ENCODE measurements at places on chromosomes 11 and 22.
A peak's percentile ranks its signal among the peaks of the same experiment; 100 is the strongest.

- no peak for DNase-seq
These were observed 50.5 kb downstream of the SMCO4 start for GRCh38 chr11:93492464-93493251.

DNA sequence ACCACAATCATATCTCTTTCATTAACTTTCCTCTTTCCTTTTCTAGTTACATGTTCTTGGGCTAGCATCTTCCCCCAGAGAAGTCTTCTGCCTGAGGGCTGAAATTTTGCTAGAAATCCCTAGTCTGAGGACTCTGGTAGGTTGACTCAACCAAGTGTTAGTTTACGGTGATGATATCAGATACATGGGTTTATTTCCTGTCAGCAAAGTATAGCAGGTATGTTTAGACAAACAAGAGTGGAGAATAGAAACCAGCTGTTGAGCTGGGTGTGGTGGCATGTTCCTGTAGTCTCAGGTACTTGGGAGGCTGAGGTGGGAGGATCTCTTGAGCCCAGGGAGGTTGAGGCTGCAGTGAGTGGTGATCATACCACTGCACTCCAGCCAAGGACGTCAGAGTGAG lies 11.2 kb downstream of the FOLR1 start:
- DNase-seq = peak; percentile 15

DNA sequence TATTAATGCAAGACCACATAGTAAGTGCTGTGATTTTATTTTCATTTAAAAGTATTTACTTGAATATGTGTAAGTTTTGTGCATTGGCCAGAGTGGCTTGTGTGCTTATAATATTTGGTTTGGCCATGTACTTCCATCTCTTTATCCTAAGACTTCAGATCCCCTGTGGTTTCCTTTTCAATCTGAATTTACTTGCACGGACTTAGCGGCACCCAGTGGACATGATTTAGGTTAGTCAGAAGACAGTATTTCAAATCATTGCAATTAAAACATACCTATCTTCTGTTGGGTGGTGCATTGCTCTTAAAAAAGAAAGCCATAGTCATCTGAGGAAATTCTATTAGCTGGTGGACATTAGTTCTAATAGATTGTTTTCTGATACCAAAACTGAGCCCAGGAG lies 30.7 kb downstream of the PIWIL4 start:
- DNase-seq = no peak

DNA sequence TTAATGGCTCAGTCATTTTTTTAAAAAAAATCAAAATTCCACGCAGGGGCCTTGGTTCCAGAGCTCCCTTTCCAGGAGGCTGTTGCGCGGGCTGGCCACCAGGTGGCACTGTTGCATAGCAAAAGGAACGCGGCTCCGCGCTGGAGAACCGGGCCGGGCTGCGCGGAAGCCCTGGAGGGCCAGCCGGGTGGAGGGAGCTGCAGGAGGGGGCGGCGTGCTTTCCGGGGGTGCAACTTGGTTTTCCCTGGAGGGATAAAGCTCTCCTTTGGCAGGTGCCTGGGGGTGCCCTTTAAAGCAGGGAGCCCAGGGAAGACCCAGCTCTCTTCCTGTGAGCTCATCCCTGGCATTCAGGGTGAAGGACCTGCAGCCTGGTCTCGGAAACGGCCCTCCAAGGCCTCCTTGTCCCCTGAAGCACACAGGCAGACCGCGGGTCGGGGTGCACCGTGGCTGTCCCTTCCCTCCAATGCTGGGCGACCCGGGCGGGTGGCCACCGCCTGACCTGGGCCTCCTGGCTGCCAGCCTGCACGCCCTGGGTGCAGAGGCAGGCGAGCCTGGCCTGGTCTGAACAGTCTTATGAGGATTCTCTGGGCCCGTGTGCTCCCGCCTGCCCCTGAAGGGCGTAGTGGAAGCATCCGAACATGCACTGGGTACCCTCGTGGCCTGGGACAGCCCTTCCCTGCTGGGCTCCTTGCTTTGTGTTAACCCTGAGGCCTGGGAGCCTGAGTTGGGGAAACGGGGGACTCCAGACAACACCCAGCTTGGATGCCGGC lies 23.4 kb downstream of the KRTAP5-5 start:
- peak; percentile 92 for DNase-seq

DNA sequence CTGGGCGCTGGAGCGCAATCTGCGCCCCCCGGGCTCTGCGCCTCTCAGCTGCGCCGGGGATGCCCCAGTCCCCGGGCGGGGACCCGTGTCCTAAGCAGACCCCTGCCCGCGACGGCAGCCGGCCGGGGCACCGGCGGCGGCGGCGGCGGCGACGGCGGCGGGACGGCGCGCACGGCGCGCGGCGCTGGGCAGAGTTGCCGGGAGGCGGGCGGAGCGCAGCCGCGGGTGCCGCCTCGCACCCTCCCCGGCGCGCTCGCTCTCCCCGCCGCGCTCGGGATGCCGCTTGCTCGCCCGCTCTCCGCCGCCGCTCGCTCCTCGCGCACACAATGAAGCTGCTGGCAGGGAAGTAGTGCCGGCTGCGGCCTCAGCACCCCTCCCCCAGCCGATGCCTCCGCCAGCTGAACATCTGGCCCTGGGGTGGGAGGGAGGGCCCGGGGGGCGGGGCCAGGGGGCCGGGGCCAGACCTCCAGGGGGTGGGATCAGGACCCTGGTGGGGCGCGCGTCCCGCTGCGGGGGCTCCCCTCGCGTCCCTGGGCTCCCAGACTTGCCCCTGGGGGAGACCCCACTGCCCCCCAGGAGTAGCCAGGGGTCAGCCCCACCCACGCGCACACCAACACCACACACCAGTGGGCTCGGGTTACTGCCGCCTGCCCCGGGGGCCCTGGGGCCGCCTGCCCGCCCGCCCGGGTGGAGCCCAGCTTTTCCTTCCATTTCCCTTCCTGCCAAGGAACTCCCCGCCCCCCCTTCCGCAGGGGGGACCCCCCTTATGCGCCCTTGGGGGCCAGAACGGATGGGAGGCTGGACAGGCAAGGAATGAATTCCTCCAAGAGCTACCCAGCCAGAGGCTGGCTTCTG lies at the start of gene RCOR2:
Gene RCOR2, minus strand, starts transcription at position 328 of the 855 bp plus-strand sequence. CDS start 708 bp downstream, outside the sequence.
- peak; percentile 78 for DNase-seq

- DNase-seq = no peak
These were observed 61.5 kb upstream of the GRIA4 start for GRCh38 chr11:105548359-105548758.

DNA sequence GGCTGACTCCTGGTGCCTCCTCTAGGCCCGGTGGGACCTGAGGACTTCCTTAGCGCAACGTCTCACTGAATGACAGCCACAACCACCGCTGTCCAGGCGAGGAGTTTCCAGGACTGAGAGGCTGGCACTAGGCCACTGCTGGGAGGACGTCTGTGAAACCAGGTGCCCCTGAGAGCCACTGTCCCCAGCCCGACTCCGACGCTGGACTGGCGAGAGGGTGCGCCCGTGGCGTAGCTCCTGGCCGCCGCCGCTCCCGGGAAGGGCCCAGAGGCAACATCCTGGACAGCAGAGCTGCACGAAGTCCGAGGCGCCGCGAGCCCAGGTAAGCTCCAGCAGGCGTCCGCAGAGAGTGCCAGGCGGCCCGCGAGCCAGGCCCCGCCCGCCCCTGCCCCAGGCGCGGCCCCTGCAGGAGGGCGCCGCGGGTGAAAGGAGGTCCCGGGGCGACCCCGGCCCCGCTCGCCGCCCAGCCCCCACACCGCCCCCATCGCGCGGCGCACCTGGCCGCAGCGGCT lies 525 bp downstream of the DGCR2 start:
- peak; percentile 76 for DNase-seq

- DNase-seq = no peak
These were observed 9.8 kb downstream of the KCNJ11 start for GRCh38 chr11:17378655-17379054.

- no peak for DNase-seq
These were observed 627 bp downstream of the GTF2H1 start for GRCh38 chr11:18322818-18323570.

DNA sequence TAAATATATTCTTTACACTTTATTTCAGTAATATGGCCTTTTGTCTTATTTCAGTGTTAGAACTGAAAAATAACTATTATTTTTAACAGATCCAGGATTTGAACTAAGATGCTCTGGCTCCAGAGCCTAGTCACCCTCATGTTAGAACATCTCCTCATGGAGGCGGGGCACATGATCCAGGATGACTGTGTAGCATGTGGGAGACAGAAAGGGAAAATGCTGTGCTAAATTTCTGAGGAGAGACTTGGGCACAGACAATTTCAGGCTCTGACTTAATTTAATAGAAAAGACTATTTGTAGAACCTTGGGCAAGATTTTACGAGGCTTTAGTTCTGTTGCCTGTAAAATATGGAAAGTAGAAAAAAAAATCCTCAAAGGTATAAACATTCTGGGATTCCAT lies 24.1 kb downstream of the CTSC start:
- DNase-seq = no peak

- no peak for DNase-seq
These were observed 78.9 kb downstream of the PPFIBP2 start for GRCh38 chr11:7592711-7593110.

DNA sequence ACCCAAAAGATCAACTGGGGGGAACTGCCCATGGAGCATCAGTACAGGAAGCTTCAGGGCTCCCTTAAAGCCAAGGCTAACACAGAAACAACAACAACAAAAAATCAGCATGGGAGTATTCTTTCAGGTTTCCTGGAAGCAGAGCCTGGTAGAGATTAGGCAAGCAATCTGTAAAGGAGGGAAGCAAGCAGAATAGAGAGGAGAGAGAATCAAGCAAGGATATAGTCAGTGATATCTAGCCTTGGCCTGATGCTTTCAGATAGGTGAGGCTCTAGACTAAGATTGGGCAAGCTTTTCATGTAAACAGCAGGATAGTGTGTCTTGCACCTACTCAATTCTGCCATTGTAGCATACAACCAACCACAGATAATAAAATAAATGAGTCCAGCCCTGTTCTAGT lies 44.4 kb upstream of the FAT3 start:
- DNase-seq = no peak

DNA sequence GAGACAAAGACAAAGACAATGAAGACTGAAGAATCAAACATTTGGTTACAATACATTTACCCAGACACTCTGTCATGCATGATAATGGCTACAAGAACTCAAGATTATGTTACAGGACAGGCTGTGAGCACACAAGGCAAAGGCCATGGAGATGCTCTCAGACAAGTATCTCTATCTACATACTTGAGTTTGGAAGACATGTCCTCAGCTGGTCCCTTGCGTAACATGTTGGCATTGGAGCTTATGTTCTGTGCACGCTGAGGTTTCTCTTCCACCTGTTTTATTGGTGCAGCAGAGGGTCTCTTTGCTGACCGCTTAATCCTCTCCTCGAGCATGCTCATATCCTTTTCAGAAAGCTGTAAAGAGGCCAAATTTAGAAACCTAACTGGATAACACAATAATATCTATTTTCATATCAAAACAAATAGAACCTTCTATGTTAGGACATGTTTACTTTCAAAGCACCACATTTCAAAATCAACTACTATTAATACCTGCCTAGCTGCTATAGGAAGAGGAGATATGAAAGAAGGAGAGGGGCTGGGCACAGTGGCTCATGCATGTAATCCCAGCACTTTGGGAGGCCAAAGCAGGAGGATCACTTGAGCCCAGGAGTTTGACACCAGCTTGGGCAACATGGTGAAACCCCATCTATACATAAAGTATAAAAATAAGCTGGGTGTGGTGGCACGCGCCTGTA lies 41.6 kb downstream of the F2 start:
- DNase-seq = no peak

GRCh38 chr11:20056109-20056949 lies 103.9 kb downstream of the DBX1 start:
- DNase-seq = no peak

DNA sequence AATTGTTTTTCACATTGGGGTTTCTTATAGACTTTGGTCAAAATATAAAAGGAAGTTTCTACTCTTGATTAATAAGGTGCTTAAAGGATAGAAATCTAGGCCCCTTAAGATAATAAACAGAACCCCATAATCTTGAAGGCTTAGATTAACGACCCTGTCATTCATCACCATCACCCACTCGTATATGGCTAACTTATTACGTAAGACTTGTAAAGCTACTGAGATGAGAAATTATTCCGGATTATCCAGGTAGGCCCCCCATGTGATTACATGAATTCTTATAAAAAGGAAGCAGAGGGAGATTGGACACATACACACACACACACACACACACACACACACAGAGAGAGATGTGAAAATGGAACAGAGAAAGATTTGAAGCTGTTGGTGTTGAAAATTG lies 1489.2 kb upstream of the TENM4 start:
- no peak for DNase-seq

- no peak for DNase-seq
These were observed 123.6 kb upstream of the TENM4 start for GRCh38 chr11:79564288-79564925.

- no peak for DNase-seq
These were observed 105.4 kb upstream of the CSNK2A3 start for GRCh38 chr11:11458485-11458884.

GRCh38 chr11:105862736-105863367 lies 159.2 kb downstream of the MSANTD4 start:
- no peak for DNase-seq

GRCh38 chr11:26286472-26287066 lies 45.4 kb upstream of the ANO3 start:
- no peak for DNase-seq

GRCh38 chr22:40855071-40855978 lies 1.1 kb downstream of the ST13 start:
- DNase-seq = no peak

DNA sequence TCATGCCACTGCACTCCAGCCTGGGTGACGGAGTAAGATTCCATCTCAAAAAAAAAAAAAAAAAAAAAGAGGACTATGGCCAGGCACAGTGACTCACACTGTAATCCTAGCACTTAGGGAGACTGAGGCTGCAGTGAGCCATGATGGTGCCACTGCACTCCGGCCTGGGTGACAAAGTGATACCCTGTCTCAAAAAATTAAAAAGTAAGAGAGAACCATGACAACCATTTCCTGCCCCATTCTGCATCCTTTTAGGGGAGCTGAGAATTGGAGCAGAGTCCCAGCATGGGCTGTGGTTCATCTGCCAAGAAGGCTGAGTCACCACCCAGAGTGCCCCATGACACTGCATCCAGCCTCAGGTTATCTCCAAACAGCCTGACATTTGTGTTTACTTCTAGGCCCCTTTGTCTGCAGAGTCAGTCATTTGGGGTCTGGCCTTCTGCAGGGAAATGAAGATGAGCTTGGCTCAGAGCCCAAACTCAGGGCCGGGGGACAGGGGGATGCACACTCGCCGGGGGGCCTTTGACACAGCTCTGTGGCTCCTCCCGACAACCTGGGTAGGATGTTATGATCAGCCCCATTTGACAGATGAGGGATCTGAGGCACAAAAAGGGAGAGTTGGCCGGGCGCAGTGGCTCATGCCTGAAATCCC lies 4.7 kb downstream of the CSDC2 start:
- no peak for DNase-seq
